ENCODE measurements at places on chromosomes 2 and 18.
A peak's percentile ranks its signal among the peaks of the same experiment; 100 is the strongest.

GRCh38 chr2:200877443-200877842 lies 11.4 kb downstream of the PPIL3 start:
- DNase-seq, result no peak

GRCh38 chr2:45070113-45070652 lies 60.9 kb upstream of the SIX2 start:
- DNase-seq, result no peak

GRCh38 chr2:225326969-225327368 lies 72.5 kb upstream of the NYAP2 start:
- no peak for DNase-seq

GRCh38 chr2:27870724-27871123 lies 19.5 kb downstream of the RBKS start:
- DNase-seq, result no peak

DNA sequence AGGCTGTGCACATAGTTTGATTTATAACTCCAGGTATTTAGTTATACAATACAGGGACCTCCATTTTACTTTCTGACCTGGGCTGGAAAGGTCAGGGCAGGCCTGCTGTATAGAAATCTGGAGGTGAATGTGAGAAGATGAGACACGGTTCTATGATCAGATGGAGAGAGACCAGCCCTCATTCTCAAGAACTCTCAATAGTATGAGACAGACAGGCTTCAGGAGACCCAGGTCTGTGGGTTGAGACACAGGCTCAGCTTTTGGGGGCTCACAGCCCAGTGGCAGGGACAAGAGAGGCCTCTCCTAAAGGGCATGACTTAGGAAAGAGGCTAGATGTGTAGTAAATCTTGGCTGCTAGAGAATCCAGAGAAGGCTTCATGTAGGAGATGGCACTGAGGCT lies 719 bp upstream of the ATP6V1B1 start:
- DNase-seq, result no peak

DNA sequence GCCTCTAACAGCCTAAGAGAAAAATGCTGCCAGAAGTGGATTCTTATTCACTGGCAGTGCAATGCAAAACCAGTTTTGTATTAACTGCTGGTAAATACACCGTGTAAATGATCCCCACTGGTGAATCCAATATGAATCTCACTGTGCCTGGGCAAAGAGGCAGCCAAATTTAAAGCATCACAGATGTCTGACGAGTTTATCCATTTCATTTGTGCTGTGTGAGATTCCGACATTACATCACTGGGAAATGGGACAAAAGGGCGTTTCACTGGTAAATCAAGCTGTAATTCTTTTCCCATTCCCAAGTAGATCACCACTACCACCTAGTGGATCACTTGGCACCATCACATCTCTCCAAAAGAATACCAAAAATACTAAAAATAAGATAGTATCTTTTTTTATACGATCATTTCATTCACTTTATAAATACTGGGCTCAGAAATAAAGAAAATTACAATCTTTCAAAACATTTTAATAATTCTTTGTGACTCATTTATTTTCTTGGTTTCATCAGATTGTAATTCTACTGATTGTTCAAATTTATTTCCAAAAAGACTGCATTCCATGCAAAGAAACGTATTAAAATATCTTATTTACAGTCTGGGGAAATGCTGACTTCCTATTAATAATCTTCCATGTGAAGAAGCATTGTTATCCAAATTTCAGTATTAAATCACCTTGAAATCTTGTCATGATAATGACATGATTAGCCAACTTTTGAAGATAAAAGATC lies 125.6 kb downstream of the GRB14 start:
- DNase-seq, result peak; percentile 13

DNA sequence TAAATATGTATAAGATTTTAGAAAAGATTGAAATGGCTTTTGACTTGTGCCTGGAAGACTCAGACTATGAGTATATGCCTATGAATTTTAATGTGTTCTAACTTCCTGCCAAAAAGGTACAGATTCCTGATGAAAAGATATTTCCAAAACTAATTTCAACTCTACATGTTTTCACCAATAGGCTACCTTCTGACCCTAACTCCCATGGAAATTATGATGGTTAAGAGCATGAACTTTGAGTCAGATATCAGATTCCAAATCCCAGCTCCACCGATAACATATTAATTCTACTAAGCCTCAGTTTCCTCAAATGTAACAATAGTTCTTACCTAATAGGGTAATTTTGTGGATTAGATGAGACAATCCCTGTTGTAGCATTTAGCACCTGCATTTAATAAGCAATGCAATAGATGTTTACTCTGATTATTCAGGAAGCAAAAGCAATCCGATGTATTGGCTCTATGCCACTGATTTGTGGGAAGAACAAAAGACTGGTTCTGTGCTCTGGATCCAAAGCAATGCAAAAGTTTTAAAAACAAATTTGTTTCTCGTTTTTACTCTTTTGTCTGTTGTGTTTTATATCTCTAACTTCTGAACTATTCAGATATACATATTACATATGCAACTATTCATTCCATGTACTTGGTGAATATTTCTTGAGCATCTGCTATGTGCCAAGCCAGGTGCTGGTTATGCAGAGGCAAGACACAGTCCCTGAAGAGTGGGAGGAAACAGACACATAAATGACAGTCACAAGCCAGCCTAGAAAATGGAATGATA lies 115.4 kb downstream of the GATA6 start:
- no peak for DNase-seq

DNA sequence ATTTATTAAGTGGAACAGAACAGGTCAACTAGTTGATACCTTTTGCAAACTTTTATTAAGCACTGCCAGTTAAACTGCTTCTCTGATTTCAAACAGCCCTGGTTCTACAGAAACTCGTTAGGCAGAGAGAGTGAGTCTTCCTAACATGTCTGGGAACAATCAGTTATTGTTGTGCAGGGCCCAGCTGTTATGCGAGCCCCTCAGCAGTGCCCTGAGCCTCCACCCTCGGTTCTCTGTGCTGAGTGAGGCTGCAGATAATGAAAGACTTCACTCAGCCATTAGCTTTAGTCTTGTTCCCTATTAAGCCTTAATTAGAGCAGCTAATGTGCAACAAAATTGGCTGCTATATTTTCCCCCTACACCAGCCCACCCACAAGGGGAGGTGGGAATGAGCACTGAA lies 39.6 kb downstream of the KCTD18 start:
- no peak for DNase-seq

DNA sequence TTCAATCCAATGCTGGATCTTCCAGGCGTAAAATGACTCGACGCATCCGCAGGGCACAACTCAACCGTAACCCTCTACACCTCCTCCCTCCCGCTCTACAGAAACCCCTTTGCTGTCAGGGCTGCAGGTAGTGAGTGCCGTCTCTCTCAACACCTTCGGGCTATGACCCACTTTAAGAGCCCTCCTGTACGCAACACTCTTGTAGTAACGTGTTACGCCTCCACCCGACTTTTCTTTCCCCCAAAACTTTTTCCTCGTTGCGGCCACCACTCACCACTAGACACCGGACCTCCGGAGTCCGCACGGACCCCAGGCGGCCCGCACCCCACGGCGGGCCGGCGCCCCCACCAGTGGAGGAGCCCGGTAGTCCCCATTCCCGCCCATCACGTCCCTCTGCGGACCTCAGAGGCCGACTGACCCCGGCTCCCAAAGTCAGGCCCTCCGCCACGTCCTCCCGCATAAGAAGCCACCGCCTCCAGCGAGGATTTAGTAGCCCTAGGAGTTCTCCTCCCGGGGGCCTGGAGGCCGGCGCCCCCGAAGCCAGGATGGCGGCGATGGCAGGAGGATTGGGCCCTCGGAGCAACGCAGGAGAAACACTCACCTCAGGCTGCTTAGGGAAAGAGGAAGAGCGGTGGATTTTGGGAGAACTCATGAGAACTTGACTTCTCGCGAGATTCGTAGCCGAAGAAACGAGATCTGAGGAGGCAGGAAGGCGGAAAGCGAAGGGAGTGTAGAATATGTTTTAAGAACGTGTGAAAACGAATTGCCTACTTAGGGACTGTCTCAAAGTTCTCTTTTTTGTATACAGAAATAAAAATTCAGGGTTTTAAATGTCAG lies 5.0 kb upstream of the C18orf32 start:
- peak; percentile 100 for DNase-seq

- DNase-seq, result no peak
Measured at GRCh38 chr2:102137138-102137537, 5.4 kb upstream of the IL1R1 start.

- no peak for DNase-seq
Measured at GRCh38 chr2:133977405-133977804, 276.5 kb upstream of the MGAT5 start.

DNA sequence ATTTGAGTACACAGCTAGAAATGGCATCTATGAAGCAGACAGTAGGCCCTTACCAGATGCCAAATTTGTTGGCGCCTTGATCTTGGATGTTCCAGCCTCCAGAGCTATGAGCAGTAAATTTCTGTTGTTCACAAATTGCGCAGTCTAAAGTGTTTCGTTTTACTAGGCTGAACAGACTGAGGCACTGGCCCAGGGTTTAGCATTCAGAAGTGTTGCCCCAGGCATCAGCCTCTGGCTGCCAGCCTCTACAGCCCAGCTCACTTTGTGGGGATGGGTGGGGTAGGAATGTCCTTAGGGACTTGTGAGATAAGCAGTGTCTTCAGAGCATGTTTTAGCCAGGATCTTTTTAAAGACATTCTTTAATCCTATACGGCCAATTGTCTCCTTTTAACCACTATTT lies 51.5 kb upstream of the MGAT5 start:
- peak; percentile 85 for DNase-seq

- peak; percentile 90 for DNase-seq
Measured at GRCh38 chr18:63979409-63979920, 9.6 kb downstream of the SERPINB8 start.

- DNase-seq, result no peak
Measured at GRCh38 chr18:47175283-47175897, 774 bp downstream of the IER3IP1 start.

GRCh38 chr2:120798567-120799247 lies 63.0 kb downstream of the GLI2 start:
- no peak for DNase-seq

GRCh38 chr2:24203029-24203786 lies 28.4 kb downstream of the FAM228A start:
- no peak for DNase-seq

- DNase-seq, result peak; percentile 84
Measured at GRCh38 chr18:49447810-49448745, 12.4 kb downstream of the DYM start.

DNA sequence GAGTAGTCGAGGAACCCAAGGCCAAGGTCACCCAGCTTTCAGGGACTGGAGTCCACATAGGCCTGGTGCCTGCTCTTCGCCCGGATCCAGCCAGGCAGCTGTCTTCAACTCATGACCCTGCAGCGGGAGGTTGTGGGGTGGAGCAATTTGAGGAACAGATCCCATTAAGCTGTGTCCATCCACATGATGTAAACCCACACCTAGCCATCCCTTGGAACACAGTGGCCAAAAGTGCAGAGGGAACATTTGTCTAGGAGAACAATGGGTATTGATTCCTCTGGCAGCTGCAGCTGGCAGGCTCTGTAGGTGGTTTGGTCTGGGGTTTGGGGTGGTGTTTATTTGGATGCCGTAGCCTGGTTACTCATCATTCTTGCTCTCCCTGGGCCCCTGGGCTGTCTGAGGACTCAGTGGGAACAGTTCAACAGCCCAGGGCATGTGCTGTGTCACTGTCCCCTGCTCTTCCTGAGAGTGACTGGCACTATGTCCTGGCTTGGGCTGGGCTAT lies 99.4 kb downstream of the TFCP2L1 start:
- no peak for DNase-seq

GRCh38 chr2:39881494-39881893 lies 102.4 kb upstream of the THUMPD2 start:
- no peak for DNase-seq

DNA sequence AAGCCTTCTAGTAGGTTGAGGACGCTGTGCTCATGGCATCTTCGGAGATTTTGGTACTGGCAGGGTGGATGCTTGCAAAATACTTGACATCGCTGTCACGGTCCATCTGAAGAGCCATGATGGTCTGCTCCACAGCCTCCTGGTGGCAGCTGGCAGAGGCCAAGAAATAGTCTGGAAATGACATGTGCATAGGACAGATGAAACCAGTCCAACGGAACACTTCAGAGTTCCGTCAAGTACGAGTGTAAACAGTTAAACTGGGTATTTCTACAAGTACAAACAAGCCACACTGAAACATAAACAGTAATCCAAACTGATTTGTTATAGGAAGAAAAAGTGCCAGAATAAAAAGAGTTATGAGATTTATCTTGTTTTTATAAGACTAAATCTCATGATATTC lies 66.6 kb downstream of the PPP4R1 start:
- DNase-seq, result no peak

- no peak for DNase-seq
Measured at GRCh38 chr2:136115183-136115761, 2.7 kb downstream of the CXCR4 start.

GRCh38 chr2:62382122-62382521 lies 123.9 kb downstream of the TMEM17 start:
- DNase-seq, result peak; percentile 26

DNA sequence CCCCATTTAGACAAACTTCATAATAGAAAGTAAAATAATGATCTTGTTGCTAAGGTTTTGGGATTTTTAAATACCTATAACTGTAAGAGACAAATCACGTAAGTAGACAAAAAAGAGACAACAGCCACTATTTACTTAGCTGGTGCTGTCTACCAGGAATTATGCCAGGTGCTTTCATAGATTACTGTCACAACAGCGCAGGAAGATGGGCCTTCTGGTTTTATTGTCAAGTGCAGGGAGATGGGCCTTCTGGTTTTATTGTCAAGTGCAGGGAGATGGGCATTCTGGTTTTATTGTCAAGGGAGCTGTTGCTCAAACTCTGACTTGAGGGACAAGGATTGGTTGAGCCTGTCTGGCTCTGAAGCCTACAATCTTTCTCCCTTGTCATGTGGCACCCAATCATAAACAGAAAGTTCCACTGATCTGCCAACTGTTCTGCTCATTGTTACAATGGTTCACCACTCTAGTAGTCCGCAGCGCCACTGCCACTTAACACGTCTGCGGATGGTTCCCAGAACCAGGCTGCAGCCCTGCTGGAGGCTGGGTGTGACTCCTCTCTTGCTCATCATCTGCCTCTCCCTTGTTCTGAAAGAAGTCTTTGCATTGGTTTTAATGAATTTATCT lies 95.0 kb downstream of the RNF144A start:
- DNase-seq, result no peak

DNA sequence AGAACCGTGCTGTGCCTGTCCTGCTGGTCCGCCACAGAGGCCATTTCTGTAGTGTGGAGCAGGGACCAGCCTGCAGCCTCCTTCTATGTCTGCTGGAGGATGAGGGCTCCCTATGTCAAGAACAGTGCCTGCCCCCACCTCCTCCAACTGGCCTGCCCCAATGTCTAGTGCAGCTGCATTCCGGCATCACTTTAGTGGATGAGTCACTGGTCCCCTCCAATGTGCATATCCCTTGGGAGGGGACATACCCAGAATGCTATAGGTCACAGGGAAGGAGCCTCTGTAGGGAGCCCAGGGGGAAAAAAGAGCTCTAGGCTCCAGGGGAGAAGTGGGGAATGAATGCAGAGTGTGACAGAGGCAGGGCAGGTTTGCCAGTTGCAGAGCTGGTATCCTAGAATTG lies 219.6 kb downstream of the CELF4 start:
- no peak for DNase-seq

- DNase-seq, result no peak
Measured at GRCh38 chr2:96798733-96799622, 17.1 kb upstream of the CNNM3 start.

GRCh38 chr2:233689501-233689900 lies 3.2 kb upstream of the UGT1A6 start:
- no peak for DNase-seq

- no peak for DNase-seq
Measured at GRCh38 chr2:235510318-235510717, 16.5 kb downstream of the AGAP1 start.

Data from trophoblast cell (in vitro differentiated cells and primary cell).